ENCODE measurements at places on chromosomes 7 and 10. TPM values are rescaled to one million over a fixed set of nuclear protein-coding genes. Genes with fewer than 3 reads are reported as not detected.

The BLVRA gene
- 66.9 TPM for polyA plus RNA-seq

The PCGF6 gene
- 16.4 TPM for polyA plus RNA-seq

The SPDYE16 gene
- polyA plus RNA-seq = 1.3 TPM

The ELMO1 gene
- polyA plus RNA-seq = 14.4 TPM

The ITGB8 gene
- polyA plus RNA-seq = 38.5 TPM

The AOAH gene
- 2.5 TPM for polyA plus RNA-seq

The NANOS1 gene
- polyA plus RNA-seq = 3.4 TPM

The ETV1 gene
- polyA plus RNA-seq = 28.6 TPM

- no peak for DNase-seq
These were observed 62.5 kb downstream of the SGMS1 start for GRCh38 chr10:50561266-50561665.

GRCh38 chr10:18195060-18195799, 55.0 kb downstream of the CACNB2 start:
- DNase-seq = no peak

GRCh38 chr10:112950714-112951358, 789 bp downstream of the TCF7L2 start:
- DNase-seq = no peak

GRCh38 chr10:8245814-8246142, 191.3 kb downstream of the GATA3 start:
- DNase-seq = no peak

DNA sequence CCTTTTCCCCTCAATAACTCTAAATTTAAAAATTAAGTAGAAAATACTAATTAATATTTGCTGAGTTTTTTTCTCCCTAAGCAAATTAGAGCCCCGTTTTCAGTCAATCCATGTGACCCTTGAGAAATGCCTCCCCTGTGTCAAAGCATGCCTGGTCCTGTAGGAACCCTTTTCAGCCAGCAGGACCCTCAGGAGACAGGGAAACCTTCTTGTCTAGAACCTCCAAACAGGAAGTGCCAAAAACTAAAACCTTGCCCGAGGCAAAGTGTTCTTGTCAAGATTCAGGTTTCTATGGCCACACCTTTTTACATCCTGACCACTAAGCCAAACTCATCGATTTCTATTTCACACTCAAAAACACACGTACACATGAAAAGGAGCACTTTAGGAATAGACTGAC, 60.1 kb upstream of the NFE2L3 start:
- no peak for DNase-seq

DNA sequence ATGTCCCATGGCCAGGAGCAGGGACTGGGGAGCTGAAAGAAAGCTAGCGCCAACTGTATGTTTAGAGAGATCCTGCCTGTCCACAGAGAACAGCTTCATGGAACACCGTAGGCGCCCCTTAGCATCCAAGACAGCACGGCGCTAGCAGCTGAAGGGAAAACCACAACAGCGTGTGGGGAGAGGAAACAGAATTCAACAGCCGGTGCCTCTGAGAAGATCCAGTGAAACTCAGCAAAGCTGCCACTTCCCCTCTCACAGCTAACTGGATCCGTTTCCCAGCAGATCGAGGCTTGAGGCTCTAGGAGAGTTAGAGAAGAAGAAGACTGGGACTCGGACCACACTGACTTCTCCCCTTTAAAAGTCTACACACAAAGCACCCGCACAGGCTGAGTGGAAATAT, 145.0 kb downstream of the MAD1L1 start:
- no peak for DNase-seq

- DNase-seq = no peak
These were observed 53.9 kb upstream of the NFE2L3 start for GRCh38 chr7:26097837-26098668.

GRCh38 chr7:18530224-18531179, 35.0 kb downstream of the HDAC9 start:
- DNase-seq = no peak

DNA sequence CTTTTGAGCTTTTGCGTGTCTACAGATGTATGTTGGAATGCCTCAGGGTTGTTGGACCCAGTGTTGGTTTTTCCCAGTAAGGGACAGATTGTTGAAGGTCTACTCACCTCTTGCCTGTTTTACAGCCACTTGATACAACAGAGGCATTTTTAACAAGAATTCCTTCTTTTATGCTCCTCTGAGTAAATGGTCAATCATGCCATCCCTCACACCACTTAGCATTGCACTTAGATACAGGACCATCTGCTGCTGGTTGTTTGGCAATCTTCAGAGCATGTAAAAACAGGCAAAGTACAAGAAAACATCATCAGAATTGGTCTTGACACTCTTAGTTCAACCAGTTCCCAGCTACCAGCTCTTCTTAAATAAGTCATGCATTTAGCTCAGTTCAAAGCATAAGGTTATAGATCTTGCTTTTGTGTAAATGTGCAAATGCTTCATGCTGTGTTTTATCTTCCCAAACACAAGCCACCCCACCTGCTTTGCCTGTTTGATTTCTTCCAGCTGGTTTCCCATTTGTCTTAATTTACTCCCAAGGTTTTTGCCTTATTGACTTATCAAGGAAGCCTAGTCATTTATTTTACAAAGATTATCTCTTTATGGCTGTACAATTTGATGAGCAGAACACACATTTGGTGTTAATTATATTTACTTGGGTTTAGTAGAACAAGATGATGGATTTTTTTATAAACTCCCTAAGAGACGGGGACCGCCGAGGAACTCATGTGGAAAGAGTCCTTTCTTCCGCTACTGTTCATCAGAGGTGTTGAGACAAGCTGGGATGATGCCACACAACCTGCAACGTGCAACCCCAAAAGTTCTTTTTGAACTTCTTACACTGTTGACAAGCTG, 136.6 kb downstream of the AHR start:
- no peak for DNase-seq

- no peak for DNase-seq
These were observed 27.9 kb downstream of the MTURN start for GRCh38 chr7:30162622-30163124.

DNA sequence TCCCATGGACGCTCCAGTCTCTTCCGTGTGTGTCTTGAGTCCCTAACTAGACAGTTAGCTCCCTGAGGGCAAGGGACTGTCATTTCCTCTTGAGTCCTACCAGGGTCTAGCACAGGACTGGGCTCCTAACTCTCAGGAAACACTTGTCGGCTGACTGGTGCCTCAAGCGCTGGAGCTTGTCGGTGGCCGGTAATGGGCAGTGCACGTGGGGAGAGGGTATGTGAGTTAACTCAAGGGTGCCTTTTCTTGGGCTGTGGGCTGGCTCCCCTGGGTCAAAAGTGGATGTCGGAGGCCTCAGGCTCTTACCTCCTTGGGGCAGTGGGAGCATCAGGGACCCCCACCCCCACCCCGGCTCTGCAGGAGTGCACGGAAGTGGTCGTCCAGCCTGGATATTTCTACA, 32.9 kb downstream of the ZNF775 start:
- DNase-seq = no peak

DNA sequence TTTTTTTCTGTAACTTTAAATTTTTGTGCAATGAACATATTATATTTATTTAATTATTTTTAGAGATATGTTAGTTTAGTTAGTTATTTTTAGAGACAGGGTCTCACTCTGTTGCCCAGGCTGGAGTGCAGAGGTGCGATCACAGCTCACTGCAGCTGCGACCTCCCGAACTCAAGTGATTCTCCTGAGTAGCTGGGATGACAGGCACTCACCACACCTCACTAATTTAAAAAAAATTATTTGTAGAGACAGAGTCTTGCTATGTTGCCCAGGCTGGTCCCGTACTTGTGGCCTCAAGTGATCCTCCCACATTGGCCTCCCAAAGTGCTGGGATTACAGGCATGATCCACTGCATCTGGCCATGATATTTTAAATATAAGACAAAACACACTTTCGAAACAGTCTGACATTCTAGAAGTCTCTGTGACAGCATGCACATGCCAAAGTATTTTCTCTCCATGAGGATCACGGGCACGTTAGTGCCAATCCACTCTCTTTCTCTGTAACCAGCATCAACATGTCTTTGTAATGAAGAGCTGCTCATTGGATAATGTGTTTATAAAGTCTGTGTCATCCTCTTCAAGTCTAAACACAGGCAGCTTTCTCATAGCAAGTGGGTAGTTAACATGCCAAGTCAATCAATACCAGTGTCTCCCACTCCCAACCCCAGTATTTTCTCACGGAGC, 137.4 kb downstream of the GLI3 start:
- no peak for DNase-seq

Measured in right renal cortex interstitium (tissue), 3 donors.